Bladder microvascular endothelial cell (primary cell): ENCODE measurements at places on chromosomes 4 and X. TPM values are rescaled to one million over a fixed set of nuclear protein-coding genes. Genes with fewer than 3 reads are reported as not detected.

The NAA11 gene
- not detected in 2 replicates for total RNA-seq

The SLC26A1 gene
- total RNA-seq: 0.13 and 0.16 TPM in 2 replicates

The STBD1 gene
- 0.82 and 3.1 TPM in 2 replicates for total RNA-seq

The FGFBP1 gene
- total RNA-seq: not detected in 2 replicates
